ENCODE measurements at places on chromosomes 4 and X.
A peak's percentile ranks its signal among the peaks of the same experiment; 100 is the strongest.

DNA sequence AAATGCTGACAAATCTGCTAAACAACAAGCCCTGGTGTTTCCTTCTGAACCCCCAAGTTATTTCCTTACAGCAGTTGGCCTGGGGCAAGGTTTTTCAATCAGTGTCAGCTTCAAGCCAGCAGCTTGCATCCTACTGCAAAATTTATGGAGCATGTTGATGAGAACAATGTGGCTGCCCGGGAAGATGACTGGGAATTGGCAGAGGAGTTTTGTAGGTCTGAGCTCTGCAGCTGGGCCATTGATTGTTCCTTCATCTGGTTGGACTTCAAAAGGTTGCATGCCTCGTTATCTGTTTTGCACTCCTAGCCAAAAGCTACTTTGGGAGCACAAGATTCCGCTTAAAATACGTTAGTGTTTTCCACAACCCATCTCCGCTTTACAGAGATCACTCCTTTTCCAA is 1030.3 kb upstream of the LCORL start:
- DNase-seq = no peak

GRCh38 chr4:59180161-59180560 is 2020.0 kb upstream of the ADGRL3 start:
- no peak for DNase-seq

GRCh38 chrX:18973527-18974192 is 10.3 kb downstream of the PHKA2 start:
- DNase-seq = no peak

GRCh38 chrX:103215425-103215991 is 600 bp downstream of the BEX4 start:
- no peak for DNase-seq

DNA sequence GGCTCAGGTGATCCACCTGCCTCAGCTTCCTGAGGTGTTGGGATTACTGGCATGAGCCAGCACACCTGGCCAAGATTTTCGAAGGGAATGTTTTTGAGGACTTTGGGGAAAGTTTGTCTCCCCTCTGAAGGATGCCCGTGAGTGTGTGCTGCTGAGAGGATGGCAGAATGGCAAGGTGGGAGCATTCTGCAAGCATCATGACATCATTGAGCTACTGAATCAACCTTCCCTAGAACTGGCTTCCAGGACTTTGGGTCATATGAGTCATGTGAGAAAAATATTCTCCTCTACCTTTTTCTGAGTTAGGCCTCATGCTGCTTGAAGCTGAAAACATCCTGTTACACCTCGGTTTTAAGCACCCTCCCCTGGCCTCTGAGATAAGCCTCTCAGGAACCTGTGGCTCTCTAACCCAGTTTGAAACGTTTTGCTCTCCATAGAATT is 31.0 kb downstream of the TMEM131L start:
- DNase-seq = peak; percentile 79

DNA sequence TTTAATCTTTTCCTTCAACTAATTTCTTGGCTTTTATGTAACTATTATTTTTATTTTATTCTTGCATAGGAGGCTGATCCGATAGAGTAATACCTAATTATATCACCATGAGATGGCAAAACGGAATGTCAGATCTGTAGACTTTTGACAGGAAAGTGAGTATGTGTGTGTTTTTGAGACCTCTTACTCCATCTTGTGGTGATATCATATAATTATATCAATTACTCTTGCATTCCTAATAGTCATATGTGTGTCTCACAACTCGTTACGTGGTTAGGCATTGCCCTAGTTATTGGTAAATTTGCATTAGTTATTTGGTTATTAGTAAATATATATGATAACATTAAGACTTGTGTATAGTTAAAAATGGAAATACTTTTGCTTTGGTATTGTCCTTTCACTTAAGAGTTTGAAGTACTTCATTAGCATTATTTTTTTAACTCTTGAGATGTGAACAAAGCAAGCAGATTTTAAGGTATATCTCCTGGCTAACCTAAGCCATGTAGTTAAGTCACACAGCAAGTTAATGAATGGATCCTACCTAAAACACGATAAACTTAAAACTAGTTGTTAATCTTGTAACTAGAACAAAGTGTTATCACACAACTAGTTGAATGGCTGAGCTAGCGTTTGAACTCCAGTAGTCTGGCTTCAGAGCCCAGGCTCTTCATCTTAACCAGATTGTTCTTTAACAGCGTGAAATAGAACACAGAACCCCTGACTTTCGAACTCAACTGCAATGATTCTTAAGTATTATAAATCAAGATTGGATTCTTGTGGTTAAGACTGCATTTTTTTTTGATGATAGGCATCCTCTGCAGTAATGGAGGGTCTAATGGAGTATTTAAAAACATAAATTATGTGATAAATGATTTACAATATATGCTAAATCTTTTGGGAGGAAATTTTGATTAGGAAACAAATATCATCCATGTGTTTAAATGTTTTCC is 67.1 kb downstream of the PGRMC2 start:
- DNase-seq = no peak

DNA sequence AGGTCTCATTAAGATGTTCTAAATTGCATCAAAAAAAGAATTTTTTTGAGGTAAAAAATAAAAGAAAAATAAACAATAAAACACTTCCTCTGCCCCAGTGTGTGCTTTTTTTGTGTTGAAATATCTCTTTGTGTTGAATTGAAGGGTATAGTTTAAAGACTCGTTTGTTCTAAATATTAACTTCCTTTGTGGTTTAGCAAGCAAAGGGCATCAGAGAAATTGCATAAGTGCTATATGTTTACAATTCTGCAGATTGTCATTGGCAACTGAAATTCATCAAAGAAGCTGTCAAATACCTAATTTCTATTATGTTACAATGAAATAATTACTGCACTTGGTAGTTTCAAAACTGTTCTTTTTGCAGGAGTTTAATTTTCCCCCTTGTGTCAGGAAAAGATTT is 260.5 kb downstream of the DKK2 start:
- no peak for DNase-seq

- peak; percentile 0 for DNase-seq
These were observed 262.2 kb downstream of the SPOCK3 start for GRCh38 chr4:166972071-166972470.

- DNase-seq = no peak
These were observed 751.8 kb upstream of the POU3F4 start for GRCh38 chrX:82756272-82756671.

DNA sequence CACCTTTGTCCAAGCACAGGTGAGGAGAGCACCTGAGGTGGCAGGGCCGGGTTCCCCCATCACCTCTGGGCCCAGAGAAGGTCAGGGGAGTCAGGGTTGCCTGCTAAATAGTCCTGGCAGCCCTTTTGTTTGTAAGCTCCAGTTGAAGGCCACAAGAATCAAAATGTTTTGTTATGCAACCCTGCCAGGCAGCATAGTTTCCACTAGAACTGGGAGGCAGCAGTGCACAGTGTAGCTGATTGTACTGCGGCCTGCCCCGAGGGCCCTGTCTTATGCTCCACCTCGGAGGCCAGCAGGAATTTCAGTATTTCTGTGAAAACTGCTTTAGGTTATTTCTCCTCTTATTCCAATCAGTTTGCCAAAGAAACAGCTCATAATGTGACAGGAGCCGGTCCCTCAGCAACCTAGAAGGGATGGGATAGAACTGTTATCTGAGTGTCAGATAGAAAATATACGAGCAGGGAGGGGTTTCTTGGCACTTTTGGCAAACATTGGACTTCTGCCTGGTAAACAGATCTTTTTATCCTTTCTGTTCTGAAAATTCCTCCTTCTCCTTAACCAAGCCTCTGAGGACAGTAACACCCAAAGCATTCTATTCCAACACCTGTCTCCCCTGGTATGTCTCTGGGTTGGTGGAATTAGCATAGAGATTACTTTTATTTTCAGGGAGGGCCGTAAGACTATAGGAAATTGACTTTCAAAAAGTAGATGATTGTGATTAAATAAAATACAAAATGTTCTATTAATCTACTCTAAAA is 93.6 kb downstream of the LNX1 start:
- DNase-seq = no peak

Measured in activated CD4-positive, alpha-beta T cell treated with anti-CD3 and anti-CD28 coated beads, Interleukin-2, amount 50 U/mL, for 16 hours (primary cell).